ENCODE measurements at places on chromosomes 2 and 18.

- no peak for DNase-seq
Observed at GRCh38 chr2:25543939-25544338, 129.4 kb downstream of the DTNB start.

DNA sequence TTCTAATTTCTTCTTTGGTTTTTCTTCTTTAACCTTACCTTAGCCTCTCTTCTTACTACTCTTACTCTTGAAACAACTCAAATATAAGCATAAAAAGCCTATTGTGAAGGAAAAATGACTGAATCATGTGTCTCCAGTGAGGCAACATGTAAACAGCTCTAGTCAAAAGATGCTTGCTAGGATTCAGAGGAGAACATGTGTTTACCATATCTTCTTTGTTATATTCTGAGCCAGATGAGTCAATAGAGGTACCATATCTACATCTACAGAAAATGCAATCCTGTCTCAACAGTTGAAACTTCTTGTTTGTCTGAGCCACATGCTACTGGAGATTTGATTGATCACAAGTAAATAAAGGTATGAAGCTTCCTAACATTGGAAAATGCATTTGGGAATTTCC, 15.9 kb upstream of the FIGN start:
- no peak for DNase-seq

- DNase-seq = no peak
Observed at GRCh38 chr2:23769364-23769763, 157.6 kb downstream of the ATAD2B start.

DNA sequence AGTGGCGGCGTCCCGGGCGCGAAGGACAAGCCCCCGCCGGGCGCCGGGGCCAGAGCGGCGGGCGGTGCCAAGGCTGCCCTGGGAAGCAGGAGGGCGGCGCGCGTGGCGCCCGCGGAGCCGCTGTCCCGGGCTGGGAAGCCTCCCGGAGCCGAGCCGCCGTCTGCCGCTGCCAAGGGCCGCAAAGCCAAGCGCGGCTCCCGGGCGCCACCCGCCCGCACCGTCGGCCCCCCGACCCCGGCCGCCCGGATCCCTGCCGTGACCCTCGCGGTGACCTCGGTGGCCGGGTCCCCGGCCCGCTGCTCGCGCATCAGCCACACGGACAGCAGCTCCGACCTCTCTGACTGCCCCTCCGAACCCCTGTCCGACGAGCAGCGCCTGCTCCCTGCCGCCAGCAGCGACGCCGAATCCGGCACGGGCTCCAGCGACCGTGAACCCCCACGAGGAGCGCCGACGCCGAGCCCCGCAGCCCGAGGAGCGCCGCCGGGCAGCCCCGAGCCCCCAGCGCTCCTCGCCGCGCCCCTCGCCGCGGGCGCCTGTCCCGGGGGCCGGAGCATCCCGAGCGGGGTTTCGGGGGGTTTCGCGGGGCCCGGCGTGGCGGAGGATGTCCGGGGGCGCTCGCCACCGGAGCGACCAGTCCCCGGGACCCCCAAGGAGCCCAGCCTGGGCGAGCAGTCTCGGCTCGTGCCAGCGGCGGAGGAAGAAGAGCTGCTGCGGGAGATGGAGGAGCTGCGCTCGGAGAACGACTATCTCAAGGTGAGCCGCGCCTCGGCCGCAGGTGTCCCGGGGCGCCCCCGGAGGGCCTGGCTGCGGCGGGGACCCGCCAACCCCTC, 820 bp downstream of the MTCL1 start:
- DNase-seq = peak; percentile 55

DNA sequence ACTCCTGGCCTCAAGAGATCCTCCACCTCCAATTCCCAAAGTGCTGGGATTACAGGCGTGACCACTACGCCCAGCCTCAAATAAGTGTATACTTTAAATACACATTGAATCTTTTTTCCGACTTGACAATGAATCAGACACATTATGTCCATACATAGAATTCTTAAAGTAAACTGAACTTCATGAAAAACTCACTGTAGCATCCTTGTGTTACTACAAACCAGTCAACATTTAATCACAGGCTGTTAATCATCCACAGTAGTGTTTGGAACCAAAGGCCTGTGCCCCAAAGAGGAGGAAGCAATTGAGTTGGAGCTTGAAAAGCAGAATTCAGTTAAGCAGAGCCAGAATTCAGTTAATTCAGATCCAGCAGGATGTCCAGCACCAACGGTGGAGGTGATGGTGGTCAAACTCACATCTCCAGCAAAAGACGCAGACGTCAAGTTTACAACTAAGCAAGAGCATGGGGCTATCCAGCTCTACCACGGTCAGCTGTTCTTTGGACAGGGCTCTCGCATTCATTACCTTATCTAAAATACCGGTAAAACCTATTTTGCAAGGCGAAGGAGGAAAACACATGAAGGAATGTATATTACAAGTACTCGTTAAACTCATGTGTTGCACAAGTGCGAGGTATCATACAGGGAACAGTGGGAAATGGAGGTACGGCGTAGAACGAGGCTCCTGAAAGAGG, 1.2 kb downstream of the SLC39A6 start:
- peak; percentile 7 for DNase-seq

- no peak for DNase-seq
Observed at GRCh38 chr2:65754219-65754618, 321.8 kb upstream of the SPRED2 start.

DNA sequence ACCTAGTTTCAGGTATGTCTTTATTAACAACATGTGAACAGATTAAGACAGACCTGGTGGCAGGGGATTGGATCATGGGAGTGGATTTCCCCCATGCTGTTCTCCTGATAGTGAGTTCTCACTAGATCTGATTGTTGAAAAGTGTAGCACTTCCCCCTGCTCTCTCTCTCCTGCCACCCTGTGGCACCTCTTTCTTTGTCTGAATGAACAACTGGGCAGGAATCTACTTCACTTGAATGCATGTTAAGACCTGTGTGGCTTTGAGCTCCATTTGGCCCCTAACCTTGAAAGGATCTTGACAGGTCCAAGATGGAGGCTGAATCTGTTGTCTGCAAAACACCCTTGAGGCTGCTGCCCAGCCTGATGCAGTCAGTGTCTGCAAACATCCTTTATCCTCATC, 194.4 kb downstream of the RNF144A start:
- no peak for DNase-seq

Data from AG08396 (cell line).